ACHN (cell line): ENCODE measurements at places on chromosomes 16 and 17.
A peak's percentile ranks its signal among the peaks of the same experiment; 100 is the strongest.

DNA sequence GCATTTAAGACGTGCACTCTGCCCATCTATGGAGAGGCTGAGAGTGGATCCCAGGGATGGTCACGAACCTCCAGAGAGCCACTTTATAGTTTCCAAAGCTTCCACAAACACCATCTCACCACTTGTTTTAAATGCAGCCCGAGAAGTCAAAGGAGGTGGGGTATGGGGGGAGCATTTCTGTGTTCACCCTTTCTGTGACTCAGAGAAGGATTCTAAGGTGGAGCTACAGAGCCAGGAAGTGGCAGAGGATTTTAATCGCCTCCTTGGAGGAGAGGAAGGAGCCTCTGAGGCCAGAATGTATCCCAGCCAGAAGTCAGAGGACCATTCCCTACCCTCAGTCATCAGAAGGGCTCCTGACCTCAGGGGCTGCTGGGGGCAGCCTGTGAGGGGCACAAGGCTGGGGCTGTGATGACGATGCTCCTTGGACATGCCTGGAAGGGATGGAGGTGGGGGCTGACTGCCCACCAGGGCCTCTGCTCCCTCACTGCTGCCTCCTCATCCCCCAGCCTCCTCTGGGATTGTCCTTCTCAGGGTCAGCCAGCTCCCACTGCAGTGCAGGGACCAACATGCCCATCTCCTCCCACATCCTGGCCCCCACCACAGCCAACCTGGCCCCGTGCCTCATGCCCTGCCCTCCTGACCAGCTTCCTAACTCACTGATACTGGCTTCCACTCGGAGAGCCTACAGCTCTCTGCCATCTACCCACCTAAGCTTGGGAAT is 2.8 kb downstream of the XYLT2 start:
- peak; percentile 60 for DNase-seq

- DNase-seq: no peak
These were observed 2.1 kb downstream of the FOXF1 start for GRCh38 chr16:86512301-86512859.

GRCh38 chr17:7650509-7651096 is at the start of gene ATP1B2:
ATP1B2 (plus strand) TSS chr17:7650926; CDS start chr17:7651519, 593 bp downstream.
- peak; percentile 57 for DNase-seq

DNA sequence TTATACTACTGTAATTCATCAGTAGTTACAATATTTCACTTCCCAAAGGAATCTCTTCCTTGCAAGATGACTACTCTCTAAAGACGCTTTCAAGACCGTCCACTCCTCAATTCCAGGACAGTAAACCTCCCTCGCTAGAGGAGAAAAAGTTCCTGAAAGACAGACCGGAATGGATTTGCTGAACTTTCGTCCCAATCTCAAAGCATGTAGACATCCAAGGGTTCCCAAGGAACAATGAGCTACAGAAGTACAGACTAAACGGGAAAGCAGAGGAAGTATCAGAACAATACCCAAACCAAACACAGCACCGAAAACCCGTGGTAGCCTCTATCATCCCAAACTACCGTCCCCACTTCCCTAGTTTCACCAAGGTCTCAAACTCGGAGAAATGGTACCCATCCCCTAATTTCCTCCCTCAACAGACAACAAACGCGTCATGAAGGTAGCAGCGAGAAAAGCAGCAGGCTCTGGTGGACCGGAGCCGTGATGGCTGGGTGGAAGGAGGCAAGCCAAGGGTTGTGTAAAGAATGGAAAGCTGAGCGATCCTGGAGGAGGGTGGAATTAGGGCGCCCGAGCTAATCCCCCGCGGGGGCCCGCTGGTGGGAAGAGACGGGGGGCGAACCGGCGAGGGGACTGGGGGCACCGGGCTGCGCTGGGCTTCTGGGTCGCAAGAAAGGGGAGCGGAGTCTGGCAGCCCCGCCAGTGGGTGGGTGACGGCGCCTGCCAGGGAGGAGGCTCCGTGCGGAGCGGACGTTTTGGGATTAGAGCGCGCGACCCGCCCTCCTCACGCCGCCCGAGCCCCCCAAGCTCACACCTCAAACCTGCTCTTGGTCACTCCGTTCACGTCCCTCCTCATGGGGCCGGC is 647 bp downstream of the FBXL20 start:
- DNase-seq: peak; percentile 25

- no peak for DNase-seq
These were observed 22.9 kb downstream of the CLTC start for GRCh38 chr17:59642565-59642964.

DNA sequence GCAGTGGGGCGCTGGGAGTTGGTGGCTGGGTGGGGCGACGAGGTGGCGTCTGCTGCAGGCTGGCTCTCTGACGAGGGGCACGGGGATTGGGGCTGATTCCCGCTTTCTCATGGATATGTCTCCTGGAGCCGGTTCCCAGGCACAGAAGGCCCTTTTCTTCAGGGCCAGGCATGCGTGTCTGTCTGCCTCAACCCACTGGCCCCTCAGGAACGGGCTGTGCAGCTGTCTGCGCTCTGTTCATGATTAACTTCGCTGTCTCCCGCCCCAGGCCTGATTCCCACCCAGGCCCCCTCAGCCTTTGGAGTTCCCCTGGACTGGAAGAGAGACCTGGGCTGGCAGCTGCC is 53.1 kb downstream of the RAP1GAP2 start:
- no peak for DNase-seq

DNA sequence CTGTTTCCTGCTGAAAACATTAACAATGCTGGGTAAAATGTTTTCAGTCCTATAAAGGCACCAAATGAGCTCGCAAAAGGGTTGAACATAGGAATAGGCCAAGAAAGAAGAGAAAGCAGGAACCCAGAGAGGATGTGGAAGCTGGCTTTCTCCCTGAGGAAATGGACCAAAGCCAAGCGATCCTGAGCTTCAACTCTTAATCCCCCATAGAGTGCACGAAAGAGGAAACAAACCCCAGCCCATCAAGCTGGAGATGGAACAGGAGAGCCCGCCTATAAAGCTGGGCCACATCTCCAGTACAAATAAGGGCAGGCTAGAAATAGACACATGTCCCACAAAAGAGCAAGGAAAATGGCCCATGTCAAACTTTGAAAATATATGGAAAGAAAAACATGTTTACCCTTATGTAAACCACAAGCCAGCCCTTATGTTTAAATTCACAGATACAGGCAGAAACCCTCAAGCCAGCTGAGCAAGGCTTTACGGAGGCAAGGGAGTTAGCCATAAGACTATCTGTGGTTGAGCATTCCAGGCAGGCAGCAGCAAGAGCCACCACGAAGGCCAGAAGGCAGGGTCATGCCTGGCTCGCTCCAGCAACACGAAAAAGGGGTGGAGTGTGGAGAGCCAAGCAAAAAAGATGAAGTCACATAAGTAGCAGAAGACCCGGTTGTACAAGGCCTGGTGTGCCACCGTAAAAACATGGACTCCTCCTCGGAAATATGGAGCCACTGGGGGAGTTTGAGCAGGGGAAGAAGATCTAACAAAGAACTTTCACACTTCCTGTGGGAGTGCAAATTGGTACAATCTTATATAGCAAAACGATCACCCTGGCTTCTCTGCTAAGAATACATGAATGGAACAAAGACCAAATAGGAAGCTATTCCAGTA is 27.8 kb downstream of the COPRS start:
- DNase-seq: no peak

DNA sequence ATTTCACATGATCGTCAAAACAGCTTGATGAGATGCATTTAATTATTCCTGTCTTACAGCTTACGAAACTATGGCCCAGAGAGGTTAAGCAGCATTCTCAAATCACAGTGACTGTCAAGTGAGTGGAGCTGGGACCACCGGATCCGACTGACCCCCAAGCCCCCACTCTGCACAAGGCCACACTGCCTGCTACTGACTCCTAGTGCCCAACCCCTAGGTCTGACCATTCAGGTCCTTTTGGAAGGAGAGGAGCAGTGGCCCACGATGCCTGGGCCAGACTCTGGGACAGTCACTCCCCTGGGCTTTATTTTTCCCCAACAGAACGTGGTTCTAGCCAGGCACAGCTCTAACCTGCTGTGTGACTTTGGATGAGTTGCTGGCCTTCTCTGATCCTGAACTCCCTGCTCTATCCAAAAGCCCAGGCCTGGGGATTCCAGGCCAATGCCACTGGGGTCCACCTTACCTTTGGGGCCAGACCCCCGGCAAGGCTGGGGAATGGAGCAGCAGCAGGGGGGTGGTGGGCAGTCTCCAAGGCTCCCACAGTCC is 9.9 kb downstream of the TSPOAP1 start:
- DNase-seq: no peak

DNA sequence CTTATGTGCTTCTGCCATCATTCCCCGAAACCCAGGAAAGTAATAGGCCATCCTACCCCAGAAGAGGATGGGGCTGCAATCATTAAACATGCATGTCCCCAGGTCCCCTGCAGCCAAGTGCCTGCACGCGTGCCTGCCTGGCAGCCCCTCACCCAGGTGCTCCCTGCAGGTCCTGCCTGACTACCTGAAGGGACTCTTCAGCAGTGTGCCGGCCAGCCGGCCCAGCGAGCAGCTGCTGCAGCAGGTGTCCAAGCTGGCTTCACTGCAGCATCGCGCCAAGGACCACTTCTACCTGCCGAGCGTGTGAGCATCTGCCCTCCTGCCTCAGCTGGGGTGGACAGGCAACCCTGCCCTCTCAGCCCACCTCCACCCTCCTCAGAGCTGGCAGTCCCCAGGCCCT is 16.2 kb upstream of the ALKBH5 start:
- no peak for DNase-seq

DNA sequence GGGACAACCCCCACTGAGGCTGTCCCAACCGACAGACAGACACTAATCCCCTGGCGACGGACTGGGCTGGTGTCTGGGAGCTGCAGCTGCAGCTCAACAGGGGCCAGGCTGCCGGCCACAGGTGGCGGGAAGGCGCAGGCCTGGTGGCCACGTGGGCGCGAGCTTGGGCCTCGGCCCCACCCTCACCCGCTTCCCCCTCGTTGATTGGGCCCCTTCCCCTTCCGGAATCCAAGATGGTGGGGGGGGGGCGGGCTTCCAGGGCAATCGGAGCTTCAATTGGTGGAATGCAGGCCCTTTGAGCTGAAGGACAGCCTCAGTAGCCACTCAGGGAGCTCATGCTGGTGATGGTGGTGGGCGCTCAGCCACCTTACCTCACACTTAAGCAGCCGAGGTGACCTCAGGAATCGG is 8.7 kb upstream of the TBX4 start:
- DNase-seq: no peak

- no peak for DNase-seq
These were observed 212.8 kb upstream of the TNRC6C start for GRCh38 chr17:77745702-77746101.

- no peak for DNase-seq
These were observed 142.8 kb downstream of the AXIN2 start for GRCh38 chr17:65418622-65419021.

DNA sequence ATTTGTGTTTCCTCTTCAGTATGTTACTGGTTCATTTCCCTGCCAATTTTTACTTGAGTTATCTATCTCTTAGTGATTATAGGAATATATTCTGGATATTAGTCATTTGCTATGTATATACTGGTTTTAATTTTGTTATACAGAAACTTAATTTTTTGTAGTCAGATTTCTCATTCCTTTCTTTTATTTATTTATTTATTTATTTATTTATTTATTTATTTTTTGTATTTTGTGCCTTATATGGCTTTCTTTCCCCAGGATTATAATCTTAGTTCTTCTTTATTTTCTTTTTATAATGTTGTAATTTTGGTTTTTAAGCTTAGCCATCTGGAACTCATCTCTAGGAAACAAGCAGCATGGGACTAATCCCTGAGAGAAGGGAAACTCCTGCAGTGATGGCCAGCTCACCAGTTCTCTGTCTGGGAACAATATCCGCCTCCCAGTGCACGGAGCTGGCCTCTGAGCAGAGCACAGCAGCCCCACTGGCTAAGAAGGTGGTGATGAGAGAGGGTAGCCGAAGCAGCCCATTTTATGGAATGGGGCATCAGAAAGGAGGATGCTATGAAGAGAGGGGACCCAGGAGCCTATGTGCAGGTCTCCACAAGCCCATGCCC is 54.5 kb upstream of the ADORA2B start:
- no peak for DNase-seq

DNA sequence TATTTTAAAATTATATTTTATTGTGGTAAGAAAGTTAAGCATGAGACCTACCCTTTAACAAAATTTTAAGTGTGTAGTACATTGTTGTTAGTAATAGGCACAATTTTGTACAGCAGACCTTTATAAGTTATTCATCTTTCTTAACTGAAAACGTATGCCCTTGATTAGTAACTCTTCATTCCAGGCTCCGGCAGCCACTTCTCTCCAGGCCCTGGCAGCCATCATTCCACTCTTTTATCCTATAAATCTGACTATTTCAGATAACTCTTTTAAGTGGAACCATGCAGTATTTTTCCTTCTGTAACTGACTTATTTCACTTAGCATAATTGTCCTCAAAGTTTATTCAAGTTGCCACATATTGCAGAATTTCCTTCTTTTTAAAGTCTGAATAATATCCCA is 348.2 kb downstream of the CDH11 start:
- DNase-seq: no peak

GRCh38 chr17:16027708-16028584 is 28.3 kb downstream of the TTC19 start:
- peak; percentile 95 for DNase-seq

GRCh38 chr17:1038459-1039122 is 41.7 kb downstream of the TIMM22 start:
- DNase-seq: no peak

DNA sequence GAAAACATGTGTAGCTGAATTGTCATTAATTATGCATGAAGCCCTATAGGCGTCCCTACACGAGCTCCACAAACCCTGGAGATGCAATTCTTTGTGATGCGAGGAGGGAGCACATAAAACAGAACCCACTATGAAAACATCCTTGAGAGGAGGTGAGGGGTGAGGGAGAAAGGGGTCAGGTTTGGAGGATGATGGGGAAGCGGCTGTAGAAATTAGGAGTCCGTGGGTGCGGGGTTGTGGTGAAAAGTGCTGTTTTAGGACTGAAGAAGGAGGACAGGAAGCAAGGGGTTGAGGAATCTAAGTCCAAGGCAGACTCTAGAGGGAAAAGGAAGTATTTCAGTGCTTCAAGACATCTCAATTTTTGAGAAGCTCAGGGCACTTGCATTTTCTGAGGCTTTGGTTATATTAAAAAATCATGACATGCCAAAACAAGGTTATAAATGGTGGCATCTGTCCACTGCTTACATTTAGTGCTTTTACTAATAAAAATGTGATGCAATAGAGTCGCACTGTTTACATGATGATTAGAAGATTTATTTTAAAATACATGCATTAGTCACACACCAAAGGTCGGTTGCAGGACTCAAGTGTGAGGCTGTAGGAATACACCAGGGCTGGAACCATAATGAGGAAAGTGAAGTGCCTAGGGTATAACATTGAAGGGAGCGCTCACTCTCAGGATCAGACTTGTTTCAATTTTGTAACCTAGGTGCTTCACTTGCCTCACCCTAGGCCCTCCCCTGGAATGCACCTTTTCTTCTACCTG is 379.5 kb downstream of the HS3ST4 start:
- DNase-seq: no peak
